ENCODE measurements at places on chromosomes 16 and 17.

DNA sequence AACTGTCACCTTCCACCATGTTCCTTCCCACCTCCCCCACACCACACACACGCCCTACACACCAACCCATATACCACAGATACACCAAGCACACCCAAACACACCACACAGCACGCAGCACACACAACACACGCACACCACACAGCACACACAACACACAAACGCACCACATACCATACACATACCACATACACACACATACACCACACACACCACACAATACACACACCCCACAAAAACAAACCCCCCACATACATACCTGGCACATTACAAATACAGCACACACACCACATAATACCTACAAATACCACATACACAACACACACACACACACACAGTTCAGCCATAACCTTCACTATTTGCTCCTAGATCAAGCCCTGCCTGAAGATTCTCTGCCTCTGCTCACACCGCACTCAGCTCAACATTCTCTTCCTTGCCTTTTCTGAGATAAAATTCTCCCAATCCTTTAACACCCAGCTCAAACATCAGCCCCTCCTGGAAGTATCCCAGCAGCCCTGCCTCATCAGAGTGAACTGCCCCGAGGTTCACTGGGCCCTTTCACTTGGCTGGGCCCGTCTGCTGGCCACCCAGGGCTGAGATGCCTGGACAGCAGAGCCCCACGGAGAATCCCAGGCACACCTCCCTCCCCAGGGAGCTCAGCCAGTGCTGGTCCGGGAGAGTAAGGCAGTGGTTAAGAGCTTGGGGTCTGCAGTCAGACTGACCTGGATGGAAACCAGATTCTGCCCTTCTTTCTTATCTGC is 31.9 kb upstream of the CPNE2 start:
- DNase-seq, result no peak

DNA sequence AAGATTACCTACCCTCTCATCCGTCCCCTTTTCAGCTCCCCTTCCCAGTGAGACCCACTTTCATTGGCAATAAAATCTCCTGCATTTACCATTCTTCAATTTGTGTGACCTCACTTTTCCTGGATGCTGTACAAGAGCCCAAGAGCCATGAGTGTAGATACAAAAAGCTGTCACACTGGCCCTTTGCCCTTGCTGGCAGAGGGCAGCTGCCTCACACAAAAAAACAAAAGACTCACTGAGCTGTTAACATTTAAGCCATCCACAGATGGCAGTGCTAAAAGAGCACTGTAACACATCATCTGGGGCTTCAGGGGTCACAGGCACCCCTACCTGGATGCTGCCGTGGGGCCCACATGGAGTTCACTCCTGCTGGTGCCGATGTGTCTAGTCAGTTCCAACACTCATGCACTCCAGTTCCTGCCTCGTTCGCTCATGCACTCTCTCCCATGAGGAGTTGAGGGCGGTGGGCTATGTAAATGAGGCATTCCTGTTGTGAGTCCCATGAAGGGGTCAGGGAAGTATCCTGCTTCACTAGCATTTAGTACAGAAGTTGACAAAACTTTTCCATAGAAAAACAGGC is 123.1 kb downstream of the CA10 start:
- DNase-seq, result no peak

DNA sequence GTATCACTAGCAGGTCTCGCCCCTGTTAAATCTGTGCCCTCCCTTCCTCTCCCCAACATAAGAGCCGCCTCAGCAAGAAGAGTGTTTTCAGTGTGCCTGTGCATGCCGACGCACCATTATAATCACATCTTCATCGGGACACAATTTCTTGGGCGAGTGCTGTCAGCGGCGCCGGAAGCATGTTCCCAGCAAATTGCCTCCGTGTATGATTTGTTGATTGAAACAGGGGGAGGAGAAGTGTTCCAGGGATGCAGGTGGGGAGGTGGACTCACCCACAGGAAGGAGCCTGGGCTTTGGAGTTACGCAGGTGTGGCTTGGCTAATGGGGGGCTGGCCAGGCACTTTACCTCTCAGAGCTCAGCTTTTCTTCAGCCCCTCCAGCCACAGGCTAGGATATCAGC is 53.6 kb downstream of the SPACA3 start:
- no peak for DNase-seq

DNA sequence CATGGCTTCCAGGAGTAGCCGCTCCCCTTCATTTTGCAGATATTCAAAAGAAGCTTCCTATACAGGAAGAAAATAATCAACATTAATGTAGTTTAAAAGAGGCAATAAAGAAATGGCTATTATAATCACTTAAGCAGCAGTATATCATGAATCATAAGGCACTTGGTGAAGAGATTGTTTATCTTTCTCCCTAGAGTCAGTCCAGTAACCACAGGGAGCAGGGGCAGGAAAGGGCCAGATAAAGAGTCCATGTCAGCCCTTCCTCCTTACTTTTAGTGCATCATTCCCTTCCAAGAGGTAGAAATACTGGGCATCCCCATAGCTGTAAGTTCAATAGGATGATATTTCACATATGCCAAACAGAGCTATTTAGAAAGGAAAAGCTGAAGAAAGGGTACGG is 184.6 kb upstream of the C17orf78 start:
- no peak for DNase-seq

- DNase-seq, result no peak
Measured at GRCh38 chr17:79931817-79932309, 92.6 kb upstream of the CBX4 start.

DNA sequence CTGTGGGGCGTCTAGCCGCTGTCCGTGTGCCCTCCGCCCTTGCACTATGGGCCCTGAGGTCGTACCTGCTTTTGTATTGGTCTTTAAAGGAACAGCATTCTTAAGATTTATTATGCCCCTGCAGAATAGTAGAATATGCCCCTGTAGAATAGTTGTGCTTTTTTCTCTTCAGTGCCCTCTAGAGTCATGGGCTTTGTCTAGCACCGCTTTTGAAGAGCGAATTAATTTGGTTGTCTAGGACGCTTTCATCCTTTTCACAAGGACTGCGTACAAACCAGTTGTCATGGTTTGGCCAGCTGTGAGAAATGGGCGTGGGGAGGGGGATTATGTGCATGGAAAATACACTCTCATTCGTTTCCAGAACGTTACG is 621 bp downstream of the CEP95 start:
- DNase-seq, result peak; percentile 8

GRCh38 chr17:57379237-57379894 is 123.0 kb downstream of the MSI2 start:
- DNase-seq, result no peak

- peak; percentile 18 for DNase-seq
Measured at GRCh38 chr17:16516594-16517051, 24.6 kb upstream of the LRRC75A start.

DNA sequence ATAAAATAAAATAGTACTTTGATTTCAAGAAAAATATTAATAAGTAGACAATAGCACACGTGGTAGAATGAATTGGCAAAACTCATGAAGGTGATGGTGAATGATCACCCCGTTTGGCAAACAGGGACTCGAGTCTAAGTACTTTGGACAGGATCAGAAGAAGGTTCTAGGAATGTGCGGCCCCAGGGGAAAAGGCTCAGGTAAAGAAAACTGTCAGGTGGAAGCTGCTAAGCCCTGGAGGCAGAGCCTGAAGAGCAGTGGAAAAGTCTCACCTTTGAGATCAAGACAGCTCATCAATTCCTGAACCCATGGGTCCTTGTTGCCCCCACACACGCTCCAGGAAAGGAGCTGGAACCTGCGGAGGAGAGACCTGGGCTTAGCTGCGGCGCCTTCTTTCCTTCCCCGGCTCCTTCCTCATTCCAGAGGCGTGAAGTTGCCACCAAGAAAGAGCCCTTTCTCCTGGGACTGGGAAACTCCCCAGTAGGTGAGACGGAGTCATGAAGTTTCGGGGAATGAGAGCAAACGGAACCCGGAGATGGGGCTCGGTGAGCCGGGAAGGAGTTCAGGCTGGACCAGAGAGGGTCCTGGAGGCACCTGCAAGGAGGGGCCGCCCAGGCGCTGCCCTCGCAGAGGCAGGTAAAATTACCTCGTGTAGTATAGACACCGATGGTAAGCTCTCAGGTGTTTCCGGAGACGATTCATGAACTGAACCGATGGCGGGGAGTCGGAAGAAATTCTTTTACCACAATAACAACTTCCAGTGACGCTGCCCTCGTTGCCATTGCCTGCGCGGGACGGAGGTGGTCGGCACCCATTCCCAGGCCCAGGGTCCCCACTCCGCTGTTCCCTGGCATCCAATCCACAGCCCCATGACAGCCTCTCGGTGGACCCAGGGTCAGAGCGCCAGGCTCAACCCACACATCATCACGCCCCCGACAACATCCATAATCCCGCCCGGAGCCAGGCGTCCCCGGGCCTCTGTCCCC is 1.2 kb upstream of the ZMYND15 start:
- DNase-seq, result peak; percentile 65

DNA sequence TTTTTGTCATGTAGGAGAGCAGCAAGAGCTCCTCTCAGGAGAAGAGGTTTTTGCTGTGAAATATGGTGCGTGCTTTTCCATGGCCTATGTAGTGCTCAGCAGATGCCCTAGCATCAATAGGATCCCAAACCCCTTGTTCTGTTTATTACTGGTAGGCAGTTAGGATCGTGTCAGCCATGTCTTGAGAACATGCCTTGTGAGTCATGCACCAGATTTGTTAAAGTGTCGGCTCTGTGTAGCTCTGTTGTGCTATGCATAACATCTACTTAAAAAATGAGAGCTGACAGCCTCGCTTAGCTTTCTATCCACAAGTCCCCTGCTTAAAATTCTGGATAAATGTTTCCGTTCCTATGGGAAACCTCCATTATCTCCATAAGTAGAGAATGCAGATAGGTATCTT is 4.4 kb upstream of the EIF4A3 start:
- DNase-seq, result no peak

GRCh38 chr17:77723909-77724875 is 234.3 kb upstream of the TNRC6C start:
- DNase-seq, result no peak

DNA sequence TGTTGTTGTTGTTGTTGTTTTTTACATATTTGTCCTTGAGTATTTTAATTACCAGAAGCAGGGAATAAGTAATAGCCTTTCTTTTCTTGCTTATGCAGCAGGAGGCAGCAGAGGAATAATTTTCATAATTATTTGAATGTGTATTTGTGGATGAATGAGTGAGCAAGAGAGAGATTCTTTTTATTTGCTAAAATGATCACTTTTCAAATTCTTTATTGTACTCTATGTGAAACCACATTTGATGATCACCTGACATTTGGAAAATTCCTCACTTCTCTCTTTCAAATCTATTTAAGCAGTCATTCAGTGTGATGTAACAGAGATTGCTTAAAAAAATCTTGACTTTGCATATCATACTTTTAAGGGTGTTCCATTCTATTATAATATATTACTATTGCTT is 223.6 kb downstream of the BCAS3 start:
- DNase-seq, result no peak

DNA sequence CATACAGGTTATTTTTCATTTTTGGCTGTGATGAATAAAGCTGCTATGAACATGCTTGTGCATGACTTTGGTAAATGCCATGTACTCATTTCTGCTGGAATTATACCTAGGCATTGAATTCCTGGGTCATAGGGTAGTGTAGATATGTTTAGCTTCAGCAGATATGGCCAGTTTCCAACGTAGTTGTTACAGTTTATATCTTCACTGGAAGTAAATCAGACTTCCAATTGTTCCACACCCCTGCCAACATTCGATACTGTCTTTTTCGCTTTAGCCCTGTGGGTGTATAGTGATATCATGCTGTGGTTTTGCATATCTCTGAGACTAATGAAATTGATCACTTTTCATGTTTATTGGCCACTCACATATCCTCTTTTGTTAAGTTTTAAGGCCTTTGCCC is 50.4 kb downstream of the ARHGAP27 start:
- DNase-seq, result no peak
